ENCODE measurements at places on chromosomes 6 and 20.
A peak's percentile ranks its signal among the peaks of the same experiment; 100 is the strongest.

DNA sequence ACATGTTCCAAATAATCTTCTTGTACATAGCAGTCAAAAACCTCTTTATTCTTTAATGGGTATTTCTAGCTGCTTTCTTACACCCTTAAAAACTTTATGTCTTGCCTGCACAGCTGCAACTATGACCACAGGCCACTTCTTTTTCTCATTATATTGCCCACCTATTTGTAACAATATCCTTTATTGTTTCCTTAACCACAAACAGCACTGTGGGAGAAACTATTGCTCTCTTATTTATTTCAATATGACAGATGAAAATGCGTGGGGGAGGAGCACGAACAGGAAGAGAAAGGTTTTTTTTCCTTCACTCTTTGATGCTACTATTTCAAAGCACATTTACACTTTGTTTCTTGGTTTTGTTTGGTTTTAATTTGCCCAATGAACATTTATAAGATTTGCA is 253.5 kb downstream of the GJA1 start:
- ATAC-seq, result no peak

DNA sequence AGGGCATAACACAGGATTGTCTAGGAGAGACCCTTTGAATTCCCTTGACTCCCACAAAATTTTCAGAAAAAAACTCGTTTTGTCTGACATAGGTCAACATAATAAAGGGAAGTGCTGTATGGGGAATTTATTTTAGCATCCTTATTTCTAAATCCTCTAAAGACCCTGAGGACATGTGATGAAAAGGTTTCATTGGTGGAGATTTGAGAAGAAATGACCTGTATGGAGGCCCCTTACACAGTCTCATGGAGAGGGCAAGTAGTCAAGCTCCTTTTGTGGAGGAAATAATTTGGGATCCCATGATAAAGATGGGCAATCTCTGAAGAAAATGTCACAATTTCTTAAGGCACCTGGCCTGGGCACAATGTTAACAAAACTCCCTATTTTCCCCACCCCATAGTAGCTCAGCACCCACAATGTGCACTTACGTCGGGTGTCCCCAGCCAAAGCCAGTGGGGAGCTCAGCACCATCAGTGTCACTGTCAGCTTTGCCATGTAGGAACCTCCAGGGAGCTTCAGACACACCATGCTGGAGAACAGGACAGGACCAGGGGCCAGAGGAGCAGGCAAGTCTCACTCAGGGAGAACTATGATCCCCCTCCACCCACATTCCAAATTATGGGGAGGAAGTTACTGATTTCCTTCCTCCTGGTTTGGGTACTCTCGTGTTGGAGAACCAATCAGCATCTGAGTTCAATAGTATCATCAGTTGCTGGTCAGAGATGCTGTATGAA is at the start of gene HLA-DRB5:
TSS of gene HLA-DRB5 (minus strand) at position 591 of the 734 bp plus-strand sequence. CDS start at position 528, 63 bp downstream.
- peak; percentile 55 for ATAC-seq

DNA sequence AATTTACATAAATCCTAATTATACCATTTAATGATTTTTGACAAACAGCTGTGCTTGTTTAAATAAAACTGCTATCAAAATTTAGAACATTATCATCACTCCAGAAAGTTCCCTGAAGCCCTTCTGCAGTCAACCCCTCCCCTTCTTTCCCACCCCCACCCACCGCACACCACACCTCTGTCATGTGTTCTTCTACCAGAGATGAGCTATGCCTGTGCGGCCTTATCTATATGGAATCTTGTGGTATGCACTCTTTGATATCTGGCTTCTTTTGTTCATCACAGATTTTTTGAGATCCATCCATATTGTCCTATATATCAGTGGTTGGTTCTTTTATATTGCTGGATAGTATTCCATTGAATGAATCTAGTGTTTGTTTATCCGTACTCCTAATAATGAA is 7.2 kb downstream of the MYLIP start:
- no peak for ATAC-seq

- no peak for ATAC-seq
Observed at GRCh38 chr20:47175493-47175892, 181.0 kb downstream of the ZMYND8 start.

- ATAC-seq, result peak; percentile 93
Observed at GRCh38 chr6:150676344-150676743, 76.7 kb downstream of the PLEKHG1 start.

- no peak for ATAC-seq
Observed at GRCh38 chr20:11700831-11701230, 216.9 kb upstream of the BTBD3 start.

GRCh38 chr6:124798942-124799496 is 163.2 kb upstream of the RNF217 start:
- ATAC-seq, result no peak

DNA sequence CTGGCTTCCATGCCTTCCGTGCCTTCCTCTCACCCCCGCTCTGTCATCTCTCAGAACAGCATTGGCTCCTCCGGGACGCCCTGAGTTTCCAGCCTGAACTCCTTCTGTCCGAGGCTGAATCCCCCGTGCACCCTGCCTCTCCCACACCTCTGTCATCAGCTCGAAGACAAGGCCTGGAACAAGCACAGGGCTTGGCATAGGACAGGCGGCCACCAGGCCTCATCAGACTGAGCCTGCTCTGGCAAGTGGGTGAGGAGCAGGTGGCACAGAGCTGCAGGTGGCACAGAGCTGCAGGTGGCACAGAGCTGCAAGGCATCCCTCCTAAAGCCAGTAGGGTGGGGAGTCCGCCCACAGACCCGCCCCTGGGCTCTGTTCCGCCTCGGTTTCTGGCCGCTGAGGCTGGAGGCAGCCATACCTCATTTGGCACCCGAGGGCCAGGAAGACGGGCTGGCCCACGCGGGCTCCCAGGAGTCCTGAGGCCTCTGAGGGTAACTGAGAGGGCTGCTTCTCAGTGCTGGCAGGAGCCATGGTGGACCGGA is 60.2 kb downstream of the EZR start:
- ATAC-seq, result peak; percentile 26

DNA sequence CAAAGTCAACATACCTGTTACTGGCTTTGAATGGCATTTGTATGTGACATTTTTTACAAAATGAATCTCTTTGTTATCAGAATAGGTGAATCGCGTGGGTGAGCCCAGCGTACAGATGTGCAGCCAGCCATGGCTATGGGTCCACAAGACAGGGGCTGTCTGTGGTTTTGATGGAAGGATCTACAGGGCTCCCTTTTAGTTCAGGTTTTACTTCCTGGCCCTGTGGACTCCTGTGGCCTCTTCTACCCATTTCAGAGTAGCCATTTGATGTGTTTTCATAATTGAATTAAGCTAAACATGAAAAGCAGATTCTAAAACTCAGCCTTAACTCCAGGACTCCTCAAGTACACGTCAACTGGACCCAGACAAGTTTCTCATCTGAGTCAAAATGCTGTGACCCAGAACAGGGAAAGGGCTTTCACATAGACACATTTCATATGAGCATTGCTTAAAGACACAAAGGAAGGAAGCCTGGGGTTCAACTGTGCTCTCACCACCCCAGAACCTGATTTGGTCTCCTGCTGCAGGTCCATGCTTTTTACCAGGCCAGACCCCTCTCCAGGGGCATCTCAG is 105.3 kb upstream of the NAA20 start:
- ATAC-seq, result no peak

- ATAC-seq, result no peak
Observed at GRCh38 chr6:17846762-17847161, 140.0 kb upstream of the NUP153 start.

DNA sequence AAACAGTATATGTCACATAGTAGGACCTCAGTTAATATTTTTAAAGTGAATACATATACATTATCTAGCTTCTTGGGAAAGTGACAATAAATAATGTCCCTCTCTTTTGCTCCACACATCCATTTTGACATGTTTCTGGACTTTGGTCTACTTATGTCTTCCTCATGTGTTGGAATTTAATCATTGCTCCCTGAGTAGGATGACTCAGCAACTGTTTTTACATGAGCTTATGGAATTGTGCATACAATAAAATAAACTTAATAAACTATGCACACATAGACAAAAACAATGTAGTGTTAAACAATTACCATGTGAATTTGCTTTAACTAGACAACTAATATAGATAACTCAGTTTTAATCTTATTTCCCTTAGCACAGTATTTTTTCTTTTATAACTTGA is 503.8 kb downstream of the TFAP2B start:
- ATAC-seq, result no peak

DNA sequence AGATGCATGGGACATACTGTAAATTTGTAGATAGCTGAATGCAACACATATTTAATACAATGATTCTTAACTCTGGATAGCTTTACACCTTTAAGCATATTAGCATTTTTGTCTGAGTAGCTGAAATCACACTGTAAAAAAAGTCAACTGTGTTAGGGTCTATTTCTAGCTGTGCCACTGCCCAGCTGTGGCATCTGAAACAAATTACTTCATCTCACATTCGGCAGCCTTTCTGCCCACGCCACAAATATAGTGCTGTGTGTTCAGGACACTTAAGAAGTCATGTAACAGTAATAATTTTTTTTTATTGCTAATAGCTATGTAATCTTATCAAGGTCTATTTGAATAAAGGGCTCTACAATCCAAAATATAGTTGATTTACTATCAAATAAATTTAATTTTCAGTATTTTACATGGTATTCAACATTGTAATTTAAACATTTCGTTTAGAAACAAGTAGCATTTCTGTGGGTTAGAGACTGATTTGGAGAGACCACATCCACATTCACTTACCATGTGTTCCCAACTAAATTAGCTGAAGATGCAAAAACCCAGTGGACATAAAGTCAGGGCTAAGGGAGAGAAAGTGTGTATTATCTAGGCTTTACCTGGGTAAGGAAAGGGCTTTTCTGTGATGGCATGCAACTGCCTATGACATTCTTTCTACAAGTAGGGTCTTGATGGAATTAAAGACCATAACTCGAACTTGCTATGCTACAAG is 276.7 kb downstream of the PLCB1 start:
- no peak for ATAC-seq

GRCh38 chr6:109039795-109040194 is 54.9 kb downstream of the SESN1 start:
- ATAC-seq, result no peak

- ATAC-seq, result no peak
Observed at GRCh38 chr6:1654054-1654453, 44.3 kb downstream of the FOXC1 start.

GRCh38 chr6:34281702-34282334 is 33.0 kb upstream of the SMIM29 start:
- no peak for ATAC-seq

GRCh38 chr6:144189351-144189750 is 39.0 kb downstream of the STX11 start:
- no peak for ATAC-seq

DNA sequence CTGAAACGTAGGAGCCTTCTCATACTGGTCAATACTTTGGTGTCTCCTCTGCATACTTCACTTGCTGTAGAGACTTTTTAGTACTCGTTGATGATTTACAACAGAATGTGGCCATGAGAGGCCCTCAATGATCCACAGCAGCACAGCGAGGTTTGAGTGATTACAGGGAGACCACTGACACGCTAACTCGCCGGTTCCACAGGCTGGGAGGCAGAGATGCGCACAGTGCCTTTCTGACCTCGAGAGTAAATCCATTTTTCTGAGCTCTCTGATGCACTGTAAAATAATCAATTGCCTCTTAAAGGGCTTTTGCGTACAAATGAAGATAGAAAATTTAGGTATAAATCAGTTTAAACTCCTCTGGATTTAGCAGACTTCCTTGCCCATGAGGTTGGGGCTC is 56.2 kb upstream of the TBC1D7 start:
- no peak for ATAC-seq

DNA sequence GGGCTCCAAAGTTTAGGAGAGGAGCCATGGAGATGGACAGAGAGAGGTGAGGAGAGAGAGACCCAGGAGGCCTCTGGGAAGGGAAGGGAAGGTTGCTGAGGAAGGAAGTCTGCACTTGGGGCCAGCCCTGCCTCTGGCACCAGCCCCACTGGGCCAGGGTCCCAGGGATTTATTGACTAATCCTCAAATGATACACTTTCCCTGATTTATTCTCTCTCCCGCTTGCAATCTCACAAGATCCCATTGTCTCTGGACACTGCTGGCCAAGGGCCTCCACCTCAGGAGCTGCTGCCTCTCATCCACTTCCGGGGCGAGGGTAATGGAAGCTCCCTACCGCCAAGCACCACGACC is 43.6 kb upstream of the FOXP4 start:
- no peak for ATAC-seq

GRCh38 chr6:147548921-147549475 is 40.5 kb downstream of the SAMD5 start:
- ATAC-seq, result peak; percentile 90

GRCh38 chr6:130105996-130106704 is 87.8 kb downstream of the L3MBTL3 start:
- no peak for ATAC-seq

DNA sequence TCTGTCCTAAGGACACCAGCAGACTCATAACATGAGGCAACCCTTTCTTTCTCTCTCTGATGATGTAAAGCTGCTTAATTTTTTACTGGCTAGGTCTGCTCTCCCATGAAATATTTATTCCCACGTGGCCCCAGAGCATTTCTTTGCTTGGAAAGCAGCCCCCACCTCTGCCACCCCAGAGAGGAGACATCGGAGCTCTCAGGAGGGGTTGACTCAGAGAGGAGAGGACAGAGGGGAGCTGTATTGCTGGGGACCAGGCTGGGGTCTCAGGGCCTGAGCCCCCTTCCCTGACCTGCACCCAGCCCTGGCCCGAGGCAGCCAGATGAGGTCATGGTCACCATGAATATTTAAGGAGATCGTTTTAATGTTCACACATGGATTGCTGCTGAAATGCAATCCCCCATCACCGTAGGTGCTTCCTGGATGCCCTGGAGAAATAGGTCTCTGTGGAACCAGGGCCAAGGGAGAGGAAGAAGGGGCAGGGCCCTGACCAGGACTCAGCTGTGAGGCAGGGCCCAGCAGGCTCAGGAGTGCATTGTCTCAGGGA is 117.5 kb downstream of the DLL1 start:
- ATAC-seq, result no peak

DNA sequence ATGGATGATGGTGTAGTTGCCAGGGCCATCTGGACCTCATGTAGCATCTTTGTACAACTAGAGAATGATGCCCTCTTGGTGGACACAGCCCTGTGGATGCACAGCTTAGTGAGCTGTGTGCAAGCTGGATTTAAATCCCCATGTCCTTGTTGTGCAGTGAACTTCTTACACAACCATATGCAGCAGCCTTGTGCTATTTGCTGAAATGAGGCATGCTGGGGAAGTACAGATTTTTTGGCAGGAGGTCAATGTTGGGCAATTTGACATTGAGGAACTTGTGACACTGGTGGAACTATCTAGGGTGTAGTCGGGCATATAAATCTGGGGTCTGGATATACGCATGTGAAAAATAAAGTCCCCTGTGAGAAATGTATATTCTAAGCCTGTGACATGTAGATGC is 5.8 kb upstream of the CDC5L start:
- no peak for ATAC-seq

DNA sequence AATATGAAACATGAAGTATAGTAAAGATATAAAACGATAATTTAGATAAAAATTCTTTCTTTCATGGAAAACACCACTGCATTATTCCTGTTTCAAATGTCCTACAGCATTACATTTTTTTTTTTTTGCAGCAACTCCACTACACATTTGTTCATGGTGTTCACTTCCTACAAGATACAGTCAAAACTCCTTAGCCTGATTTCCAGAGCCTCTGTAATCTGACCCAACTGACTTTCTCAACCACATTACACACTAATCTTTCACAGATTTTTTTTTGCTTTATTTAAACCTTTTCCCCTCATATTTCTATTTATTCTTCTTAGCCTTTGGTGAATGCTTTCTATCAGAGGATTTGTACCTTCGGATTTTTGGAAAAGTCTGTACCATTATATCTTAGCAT is 176.5 kb upstream of the PDE7B start:
- no peak for ATAC-seq
